T-helper 2 cell (primary cell): ENCODE measurements at places on chromosomes 2 and 18.

DNA sequence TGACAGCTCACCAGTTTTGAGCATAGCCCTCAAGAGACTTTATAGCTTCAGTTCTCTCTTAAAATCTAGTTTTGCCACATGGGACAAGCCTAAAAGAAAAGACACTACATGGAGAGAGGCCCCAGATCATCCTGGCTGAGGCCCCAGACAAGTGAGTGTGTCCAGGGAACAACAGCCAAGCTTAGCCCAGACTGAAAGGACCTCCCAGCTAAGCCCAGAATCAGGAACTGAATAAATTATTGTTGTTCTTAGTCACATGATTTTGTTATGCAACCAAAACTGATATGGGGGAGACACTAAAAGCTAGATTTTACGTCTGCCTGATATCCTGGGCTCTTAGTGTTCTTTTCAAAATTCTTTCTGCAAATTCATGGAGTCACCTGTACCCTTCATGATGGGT lies 29.3 kb upstream of the LBH start:
- no peak for DNase-seq

GRCh38 chr18:52582516-52582915 lies 242.5 kb downstream of the DCC start:
- no peak for DNase-seq

DNA sequence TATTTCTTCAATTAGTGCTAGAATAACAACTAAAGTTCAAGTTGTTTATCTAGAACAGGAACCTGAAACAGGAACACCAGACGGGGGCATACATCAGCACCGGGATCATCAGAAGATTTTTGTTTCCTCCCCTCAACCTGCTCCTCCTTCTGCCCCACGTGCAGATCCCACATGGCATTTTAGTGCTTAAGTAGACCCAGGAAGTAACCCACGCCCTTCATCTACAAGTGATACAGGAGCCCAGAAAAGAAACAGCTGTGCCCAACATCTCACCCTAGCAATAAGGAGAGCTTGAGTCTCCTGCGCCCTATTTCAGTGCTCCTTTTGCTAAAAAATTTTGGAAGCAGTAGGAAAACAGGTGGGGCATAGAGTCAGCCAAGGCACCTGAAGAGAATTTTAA lies 5.2 kb downstream of the ZNF385B start:
- DNase-seq, result no peak

DNA sequence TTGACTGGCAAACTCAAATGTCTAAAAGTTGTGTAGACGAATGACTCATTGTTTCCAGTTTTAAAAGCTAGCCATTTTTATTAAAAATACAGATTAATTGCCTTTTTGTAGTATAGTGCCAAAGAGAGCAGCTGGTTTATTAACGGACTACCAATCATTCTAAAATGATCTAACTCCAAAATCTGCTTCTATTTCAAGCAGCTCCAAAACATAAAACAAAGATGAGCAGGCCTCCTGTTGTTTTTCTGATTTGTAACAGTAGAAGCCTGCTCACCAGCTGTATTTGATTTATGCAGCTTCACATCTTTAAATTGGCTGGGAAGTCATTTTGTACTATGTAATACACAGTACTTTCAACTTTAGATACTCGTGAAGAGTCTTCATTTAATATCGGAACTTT lies 171.8 kb downstream of the UBR3 start:
- DNase-seq, result no peak

- DNase-seq, result no peak
Measured at GRCh38 chr2:233223059-233223894, 28.2 kb upstream of the ATG16L1 start.

DNA sequence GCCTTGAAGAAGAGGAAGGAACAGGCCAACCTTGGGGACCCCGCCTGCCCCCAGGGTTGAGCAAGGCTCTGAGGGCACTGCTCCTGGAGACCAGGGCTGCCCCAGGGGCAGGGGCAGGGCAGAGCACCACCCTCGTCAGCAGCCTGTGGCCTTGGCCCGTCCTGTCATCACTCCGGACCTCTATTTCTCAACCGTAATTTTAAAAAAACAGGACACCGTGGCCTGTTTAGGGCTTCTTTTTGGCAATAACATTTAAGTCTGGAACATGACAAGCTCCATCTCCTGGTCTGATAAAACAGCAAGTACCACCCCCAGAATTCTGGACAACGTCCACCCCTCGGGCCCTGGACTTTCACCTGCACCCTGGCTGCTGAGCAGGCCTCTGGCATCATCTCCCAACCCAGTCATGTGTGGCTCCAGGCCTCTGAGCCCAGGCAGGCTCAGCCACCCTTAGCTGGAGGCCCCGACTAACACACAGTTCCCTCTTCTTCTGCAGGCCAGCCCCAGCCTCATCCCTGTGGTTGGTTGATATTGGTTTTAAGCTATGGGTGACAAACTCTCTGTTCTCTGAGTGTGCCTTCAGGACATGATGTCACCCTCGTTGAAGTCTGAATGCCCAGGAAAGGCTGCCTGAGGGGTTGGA lies 22.6 kb upstream of the ID2 start:
- no peak for DNase-seq
